ENCODE measurements at places on chromosomes 11 and 22.

DNA sequence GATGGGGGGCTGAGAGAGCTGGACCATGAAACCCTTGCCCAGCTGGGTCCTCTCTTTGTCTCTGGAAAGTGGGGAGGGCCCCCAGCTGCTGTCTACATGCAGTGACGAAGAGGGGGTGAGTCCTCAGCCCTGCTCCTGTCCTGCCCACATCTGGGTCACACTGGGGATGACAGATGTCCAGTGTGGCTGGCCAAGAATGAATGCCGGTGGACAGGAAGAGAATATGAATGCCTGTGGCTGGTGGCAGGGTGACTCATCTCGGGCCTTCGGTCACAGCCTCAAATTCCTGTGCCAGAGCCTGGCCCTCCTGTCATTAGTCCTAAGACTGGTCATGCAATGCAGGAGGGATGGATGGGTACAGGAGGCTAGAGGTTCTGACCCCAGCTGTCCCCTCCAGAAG lies 2.2 kb upstream of the PNPLA3 start:
- DNase-seq, result no peak

DNA sequence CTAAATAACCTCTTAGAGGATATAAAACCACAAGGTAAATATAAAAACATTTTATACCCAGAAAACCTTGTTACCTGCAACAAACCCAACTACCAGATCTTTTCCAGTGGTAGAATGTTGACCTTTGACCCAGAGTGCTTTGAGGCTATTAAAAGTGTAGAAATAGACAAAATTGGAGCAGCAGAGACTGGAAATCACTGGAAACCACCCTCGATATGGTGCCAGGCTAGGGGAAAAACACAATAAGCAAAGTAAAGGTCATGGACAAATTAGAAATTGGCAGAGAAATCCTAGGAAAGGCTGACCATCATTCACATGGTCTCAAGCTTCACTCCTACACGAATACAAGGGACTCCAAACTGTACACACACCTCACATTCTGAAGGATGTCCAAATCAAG lies 26.7 kb downstream of the SLC25A17 start:
- DNase-seq, result no peak

DNA sequence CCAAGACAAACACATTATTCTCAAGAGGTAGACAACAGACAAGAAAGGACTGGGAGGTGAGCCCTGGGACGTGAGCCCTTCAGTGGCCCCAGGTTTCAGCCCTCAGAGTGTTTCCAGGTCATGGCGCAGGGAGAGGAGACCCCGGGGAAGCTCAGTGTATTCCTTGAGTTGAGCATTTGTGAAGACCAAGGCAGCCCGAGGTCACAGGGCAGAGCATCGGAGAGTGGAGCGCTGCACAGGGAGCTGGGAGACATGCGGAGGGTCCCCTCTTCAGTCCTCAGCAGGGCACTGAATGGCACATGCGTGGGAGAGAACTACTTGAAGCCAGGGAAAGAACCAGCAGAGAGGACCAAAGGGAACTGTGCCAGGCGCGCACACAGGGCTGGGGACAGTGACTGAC lies 11.7 kb downstream of the KRTAP5-6 start:
- no peak for DNase-seq

DNA sequence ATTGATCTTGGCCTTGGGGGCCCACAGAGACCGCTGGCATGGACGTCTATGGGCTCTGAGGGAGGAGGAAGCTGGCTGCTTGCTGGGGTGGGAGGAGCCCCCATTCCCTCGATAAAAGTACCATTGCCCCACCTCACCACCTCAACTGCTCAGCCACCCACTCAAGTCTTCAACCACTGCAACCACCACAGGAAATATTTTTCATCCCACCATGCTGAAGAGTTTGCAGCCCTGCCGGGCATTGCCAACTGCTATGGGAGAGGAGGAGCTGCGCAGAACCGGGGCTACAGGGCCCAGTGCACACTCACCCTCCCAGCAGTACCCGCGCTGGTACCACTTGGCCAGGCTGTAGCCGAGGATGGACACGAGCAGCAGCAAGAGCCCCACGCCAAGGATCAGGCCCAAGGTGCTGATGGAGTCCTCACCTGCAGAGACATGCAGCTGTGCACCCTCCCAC lies 29.2 kb downstream of the IL10RA start:
- no peak for DNase-seq

DNA sequence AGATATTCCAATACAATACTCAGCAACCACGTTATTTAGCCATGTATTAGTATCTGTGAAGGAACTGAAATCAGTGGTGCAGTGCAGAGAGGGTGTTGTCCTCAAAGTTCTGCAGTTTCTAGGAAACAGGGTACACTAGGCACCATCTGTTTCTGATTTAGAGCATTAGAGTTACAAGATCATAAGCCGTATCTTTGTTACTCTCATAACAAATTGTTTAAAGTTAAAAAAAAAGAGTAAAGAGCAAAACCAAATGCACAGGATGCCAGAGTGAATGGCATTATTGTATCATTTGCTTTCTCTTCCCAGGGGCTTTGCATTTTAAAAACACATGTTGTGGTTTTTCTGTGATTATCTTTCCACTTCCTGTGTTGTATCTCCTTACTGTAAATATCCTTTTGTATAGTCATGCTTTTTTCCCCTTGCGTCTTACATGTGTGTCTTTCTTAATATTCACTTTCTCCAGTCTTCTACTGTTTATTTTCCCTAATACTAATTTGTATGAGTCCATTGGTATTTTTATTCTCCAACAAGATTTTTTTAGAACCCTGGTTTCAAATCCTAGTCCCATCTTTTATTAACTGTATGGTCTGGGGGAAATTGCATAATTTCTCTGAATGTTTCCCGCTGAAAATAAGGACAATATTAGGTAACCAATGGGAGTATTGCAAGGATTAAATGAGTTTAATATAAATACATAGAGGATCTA lies 15.2 kb upstream of the NUP160 start:
- DNase-seq, result no peak

DNA sequence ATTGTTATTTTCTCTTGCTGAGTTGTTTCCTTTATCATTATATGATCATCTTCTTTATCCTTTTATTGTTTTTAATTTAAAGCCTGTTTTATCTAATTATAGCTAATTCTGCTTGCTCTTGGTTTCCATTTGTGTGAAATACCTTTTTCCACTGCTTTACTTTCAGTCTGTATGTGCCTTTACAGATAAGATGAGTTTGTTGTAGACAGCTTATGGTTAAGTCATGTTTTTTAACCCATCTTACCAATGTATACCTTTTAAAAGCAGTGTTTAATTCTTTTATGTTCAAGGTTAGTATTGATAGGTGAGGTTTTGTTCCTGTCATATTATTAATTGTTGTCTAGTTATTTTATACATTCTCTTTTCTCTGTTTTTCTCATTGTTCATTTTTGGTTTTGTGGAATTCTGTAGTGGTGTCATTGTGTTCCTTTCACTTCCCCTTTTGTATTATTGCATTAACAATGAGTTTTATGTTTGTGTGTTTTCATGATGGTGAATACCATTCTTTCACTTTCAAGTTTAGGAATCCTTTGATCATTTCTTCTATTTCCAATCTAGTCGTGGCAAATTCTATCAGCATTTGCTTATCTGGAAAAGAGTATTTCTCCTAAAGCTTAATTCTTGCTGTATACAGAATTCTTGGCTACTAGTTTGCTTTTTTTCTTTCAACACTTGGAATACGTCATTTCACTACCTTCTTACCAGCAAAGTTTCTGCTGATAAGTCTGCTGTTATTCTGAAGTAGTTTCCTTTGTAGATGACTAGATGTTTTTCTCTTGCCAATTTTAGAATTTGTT lies 21.8 kb downstream of the OR5AN1 start:
- no peak for DNase-seq

GRCh38 chr11:126186708-126187529 lies 24.5 kb downstream of the RPUSD4 start:
- no peak for DNase-seq

DNA sequence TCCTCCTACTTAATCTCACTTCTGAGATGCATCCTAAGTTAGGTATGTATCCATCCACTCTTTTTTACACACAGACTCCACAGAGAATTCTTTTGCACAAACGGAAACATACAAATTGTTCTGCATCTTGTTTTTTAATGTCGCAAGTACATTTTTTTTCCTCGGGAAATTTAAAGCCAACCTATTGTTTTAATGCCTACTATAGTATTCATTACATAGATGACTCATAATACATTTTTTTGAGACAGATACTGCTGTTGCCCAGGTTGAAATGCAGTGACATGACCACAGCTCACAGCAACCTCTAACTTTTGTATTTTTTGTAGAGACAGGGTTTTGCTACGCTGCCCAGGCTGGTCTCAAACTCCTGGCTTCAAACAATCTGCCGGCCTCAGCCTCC lies 90.8 kb upstream of the TMEM45B start:
- no peak for DNase-seq

GRCh38 chr11:66363187-66363601 lies 8.4 kb downstream of the SLC29A2 start:
- DNase-seq, result no peak

DNA sequence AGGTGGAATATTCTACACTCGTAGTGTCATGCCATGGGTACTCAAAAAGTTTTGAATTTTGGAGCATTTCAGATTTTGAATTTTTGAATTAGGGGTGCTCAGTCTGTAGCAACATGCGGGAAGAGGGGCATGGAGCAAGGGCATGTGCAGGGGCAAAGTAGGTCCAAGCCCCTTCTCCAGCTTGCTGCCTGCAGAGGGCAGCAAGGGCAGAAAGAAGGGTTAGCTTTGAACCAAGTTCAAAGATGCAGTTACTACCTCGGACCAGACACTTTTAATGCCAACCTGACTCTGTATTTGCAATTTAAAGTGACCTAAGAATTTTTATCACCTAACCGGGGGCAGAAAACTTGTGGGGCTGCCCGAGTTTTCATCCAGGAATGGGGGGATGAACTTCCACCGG lies 68.2 kb downstream of the CD82 start:
- DNase-seq, result no peak

GRCh38 chr11:2272228-2272945 lies 2.0 kb upstream of the ASCL2 start:
- no peak for DNase-seq

DNA sequence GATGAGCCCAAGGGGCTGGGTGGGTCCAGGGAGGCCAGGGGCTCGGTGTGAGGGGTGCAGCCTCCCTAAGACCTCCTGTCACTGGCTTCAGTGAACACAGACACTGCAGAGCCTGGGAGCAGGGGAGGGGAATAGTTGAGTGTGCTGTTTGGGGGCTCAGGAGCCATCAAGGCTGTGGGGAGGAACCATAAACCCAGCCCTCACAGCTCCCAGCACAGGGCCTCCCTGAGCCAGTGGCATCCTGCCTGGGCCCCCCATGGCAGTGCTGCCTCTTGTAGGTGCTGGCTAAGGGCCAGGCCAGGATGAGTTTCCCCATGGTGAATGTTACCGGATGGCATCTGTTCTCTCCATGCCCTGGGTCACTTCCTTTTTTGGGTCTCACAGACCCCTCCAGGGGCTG lies 25.5 kb downstream of the KCNJ5 start:
- no peak for DNase-seq

- peak; percentile 69 for DNase-seq
Observed at GRCh38 chr11:72722050-72722748, 30.0 kb downstream of the ARAP1 start.

DNA sequence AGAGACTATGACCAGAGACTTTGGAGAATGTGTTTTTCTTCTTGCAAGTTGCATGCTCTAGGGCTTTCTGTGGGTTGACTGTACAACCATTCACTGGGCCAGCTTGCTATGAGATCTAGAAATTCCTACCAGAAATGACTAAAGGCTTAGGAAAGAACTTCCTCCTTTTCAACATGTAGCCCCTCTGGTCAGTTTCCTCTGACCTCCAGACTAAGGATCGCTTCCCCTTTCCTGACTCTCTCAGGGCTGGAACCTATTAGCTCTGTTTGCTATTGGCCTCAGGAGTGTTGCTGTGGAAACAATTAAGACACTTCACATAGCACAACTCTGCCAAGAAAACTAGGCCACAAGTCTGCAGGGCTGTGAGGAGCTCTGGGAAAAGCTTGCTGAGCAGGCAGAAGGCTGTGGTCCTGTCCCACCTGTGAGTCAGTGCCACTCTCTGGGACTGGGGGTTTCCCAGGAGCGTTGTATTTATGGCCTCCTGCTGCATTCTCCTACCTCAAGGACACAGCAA lies 10.7 kb downstream of the CRY2 start:
- no peak for DNase-seq

GRCh38 chr11:12188548-12189317 lies 78.3 kb downstream of the MICAL2 start:
- no peak for DNase-seq

DNA sequence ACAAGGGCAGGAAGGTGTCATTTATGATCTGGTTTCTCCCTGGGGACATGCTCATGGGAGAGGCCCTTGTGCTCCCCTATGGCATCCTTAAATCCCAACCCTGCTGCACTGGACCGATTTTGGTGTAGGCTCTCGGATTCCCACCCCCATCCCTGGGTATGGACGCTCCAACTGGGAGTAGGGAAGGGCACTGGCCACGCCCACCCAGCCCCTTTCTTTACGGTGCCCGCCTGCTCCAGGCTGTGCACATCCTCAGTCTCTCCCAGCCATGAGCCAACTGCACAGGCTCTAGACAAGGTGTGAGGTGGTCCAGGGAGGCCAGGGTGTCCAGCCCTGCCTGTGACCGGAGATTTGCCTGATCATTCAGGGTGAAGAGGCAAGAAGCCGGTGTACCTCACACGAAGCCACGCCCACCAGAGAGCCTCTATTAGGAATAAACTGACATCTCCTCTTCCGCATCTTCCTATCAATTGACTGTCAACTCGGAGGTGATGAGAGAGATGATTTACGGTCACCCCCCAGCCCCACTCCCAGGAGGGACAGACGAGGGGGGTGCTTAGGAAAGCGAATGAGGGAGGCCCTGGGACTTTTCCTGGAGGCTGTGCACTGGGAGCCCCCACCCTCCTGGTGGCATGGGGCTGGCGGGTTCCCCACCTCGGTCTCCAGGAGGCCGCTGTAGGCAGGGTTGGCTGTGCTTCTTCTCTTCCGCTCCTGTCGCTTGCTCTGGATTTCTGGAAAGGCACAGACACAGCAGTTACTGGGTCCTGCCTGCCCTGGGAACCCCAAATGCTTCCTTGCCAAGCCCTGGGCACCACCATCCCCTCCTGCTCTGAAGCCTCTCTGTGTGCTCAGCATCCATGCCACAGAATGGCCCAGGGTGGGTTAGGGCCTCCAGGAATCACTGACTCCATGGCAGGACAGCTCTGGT lies 116.7 kb downstream of the PHF21B start:
- DNase-seq, result no peak

- DNase-seq, result no peak
Observed at GRCh38 chr11:45334836-45335235, 48.7 kb upstream of the SYT13 start.

DNA sequence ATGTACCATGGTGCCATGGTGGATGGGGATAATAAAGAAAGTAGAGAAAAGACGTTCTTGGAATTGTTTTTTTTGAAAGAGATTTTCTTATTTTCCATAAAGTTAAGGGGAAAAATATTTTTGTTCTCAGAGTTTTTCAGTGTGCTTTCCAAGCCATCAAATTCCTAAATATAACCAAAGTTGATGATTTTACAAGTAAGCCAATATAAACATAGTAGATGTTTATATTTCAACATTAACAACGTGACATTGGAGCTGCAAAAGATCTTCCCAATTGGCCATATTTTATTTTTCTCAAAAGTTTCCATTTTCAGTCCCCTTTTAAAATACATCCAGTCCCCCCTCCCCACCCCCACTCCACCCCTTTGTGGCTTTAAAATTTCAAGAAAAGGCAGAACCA lies 80.9 kb upstream of the PICALM start:
- no peak for DNase-seq

GRCh38 chr11:101390539-101390938 lies 193.3 kb downstream of the TRPC6 start:
- DNase-seq, result no peak

- no peak for DNase-seq
Observed at GRCh38 chr11:126265811-126266210, 2.9 kb downstream of the SRPRA start.
